NCI-H226 (cell line): ENCODE measurements at places on chromosomes 12 and 14.
A peak's percentile ranks its signal among the peaks of the same experiment; 100 is the strongest.

- DNase-seq: no peak
These were observed 393.4 kb upstream of the SEL1L start for GRCh38 chr14:81927070-81927469.

GRCh38 chr12:6288235-6288634, 22.2 kb upstream of the PLEKHG6 start:
- no peak for DNase-seq

DNA sequence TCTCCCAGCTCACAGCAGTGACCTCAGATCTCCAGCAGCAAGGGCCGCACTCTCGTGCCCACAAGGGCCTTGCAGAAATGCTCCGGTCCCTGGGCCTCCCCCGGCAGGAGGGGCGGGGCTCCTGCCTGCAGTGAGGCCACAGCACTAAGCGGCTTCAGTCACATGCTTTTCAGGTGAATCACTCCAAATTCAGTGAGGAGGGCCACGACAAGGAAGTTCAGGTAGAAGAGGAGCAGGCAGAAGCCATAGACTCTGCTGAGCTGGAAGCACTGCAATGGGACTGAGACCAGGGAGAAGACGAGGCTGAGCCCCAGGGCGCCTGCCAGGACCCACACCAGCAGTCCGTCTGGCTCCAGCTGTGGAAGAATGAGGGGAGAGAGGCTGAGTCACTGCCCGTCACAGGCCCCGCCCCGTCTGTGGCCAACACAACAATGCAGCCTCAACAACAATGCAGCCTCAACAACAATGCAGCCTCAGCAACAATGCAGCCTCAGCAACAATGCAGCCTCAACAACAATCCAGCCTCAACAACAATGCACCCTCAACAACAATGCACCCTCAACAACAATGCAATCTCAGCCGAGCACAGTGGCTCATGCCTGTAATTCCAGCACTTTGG, 35.2 kb downstream of the SLC8B1 start:
- peak; percentile 78 for DNase-seq

DNA sequence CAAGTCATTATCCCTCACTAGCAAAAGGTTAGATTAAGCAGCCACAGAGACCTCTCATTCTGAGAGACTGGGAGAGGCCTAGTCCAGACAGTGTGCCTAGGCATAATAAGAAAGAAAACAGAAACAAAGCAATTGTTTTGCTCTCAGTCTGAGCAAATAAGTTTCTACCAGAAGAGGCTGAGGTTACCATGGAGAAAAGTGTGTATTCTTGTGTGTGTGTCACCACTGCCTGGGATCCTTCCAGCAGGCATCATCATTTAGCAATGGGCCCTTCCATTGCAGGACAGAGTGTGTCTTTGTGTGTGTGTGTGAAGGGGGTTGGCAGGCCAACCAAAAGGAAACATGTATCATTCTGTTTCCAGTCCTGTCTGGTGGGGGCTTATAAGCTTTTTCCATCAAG, 3.7 kb downstream of the EFS start:
- no peak for DNase-seq

- no peak for DNase-seq
These were observed 144.8 kb upstream of the PTPRQ start for GRCh38 chr12:80299219-80299618.

GRCh38 chr12:72282721-72283120, 10.6 kb downstream of the TRHDE start:
- DNase-seq: peak; percentile 33

DNA sequence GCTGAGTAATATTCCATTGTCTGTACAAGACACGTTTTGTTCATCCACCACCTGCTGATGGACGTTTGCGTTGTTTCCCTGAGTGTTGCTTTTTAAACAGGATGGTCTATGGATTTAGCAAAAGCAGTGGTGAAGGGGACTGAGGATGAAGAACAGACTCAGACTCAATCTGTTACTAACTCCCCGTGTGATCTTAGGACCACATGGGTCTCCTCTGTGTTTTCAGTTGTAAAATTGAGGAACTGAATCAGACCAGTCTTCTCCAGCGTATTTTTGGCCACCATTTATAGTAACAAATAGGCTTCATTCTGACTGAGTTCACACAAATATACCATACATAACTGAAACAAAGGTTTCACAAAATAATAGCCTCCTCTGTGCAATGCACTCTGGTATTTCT, 85.6 kb downstream of the FOXN3 start:
- DNase-seq: no peak

DNA sequence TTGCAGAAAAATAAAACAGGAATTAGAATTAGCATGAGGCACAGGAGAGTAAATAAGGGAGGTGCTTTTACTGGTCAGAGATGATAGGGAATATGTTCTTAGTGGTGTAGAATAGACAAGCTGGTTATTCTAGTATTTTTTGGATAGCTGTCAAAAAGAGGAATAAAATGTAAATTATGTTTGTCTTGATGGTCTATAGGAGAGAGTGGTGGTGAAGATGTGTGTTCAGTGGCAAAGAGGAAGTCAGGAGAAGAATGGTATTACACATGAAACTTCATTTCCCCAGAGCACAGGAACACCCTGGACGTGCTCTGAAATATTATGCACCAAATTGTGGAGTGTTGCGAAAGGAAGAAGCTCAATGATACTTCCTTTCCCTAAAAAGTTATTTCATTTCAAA, 27.8 kb downstream of the MUCL1 start:
- DNase-seq: no peak

DNA sequence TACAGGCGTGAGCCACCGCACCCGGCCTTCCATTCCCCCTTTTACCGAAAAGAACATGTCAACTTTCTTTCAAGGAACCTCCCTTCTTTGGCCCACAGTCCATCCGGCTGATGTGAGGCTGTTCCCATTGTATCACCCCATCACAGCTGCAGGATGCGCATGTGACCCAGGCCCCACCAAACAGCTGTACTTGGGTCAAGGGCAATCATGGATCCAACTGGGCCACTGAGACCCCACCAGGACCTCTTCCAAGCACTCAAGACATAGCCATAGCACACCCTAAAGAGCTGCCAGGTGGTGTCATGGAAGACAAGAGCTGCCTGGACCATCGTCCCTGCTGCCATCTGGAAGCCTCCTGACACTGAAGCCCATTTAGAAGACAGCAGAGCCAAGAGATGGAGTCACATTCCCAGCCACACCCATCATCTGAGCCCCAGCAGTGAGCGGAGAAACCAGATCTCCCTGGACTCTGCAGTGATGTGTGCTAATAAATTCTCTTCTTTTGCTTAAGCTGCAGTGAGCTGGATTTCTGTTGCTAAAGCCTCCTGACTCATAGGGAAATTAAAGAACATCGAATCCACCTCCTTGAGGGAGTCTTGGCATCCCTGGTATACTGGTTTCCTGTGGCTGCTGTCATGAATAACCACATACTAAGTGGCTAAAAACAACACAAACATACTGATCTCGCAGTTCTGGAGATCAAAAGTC, 105.6 kb downstream of the KSR2 start:
- no peak for DNase-seq

DNA sequence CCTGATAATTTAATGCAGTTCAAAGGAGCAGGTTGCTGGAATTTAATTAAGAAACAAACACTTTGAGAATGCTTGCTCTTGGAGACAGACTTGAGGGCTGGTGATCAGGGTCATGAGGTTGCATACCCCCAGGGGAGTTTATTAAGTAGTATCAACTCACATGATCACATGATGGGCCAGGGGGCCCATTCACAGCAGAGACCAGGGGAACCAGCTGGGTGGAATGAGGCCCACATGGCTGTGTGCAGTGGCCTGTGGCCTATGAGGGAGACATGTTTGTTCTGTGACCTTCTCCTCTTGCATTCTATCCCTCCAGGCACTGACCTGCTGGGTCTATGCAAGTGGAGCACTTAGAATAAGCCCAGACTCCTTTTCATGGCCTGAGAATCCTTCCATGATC, 266.6 kb upstream of the PWP1 start:
- DNase-seq: no peak

- DNase-seq: peak; percentile 96
These were observed at the start of gene CHFR for GRCh38 chr12:132887513-132888351. Gene CHFR, minus strand, starts transcription at chr12:132887605. Its CDS starts 277 bp downstream, at chr12:132887328.

- DNase-seq: no peak
These were observed 31.7 kb downstream of the MARK3 start for GRCh38 chr14:103416916-103417315.

GRCh38 chr12:53806721-53807120, 54.9 kb upstream of the CISTR start:
- DNase-seq: no peak

DNA sequence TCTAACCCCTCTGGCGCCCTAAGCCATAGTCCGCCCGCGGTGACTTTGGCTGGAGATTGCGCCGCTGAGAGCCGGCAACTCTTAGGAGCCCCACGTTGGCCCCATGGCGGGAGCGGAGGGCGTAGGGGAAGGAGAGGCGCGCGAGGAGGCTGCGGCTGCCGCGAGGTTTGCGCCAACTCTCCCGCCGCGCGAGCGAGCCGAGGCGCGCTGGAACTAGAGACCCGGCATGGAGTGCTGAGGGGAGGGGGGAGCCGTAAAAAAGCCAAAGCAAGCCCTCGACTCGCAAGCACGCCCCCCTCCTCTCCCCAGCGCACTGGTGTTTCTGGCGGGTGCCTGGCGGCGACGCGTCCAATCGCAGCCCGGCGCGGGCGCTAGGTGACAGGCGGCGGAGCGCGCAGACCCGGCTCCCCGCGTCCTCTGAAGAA, at the start of gene SYT10:
Gene SYT10, minus strand, starts transcription at position 233 of the 425 bp plus-strand sequence. CDS start 297 bp downstream, outside the sequence.
- peak; percentile 25 for DNase-seq

DNA sequence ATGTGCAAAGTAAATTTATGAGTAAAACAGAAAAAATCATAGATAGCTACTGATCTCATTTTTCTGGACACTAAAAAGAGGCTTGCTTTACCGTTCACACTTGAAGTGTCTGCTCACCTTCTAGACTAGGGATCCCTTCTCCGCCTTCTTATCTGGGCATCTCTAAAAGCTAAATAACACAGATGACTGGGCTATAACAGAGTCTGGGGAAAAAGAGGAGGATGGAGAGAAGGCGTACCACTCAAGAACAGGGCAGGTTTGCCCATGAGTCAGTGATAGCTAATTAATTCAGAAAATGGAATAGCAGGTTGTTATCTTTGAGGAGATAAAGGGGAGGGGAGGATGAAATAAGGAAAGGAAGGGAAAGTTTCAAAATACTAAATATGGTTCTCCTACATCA, 185.3 kb downstream of the MED13L start:
- DNase-seq: no peak

GRCh38 chr12:43307126-43307525, 244.9 kb downstream of the ADAMTS20 start:
- no peak for DNase-seq

DNA sequence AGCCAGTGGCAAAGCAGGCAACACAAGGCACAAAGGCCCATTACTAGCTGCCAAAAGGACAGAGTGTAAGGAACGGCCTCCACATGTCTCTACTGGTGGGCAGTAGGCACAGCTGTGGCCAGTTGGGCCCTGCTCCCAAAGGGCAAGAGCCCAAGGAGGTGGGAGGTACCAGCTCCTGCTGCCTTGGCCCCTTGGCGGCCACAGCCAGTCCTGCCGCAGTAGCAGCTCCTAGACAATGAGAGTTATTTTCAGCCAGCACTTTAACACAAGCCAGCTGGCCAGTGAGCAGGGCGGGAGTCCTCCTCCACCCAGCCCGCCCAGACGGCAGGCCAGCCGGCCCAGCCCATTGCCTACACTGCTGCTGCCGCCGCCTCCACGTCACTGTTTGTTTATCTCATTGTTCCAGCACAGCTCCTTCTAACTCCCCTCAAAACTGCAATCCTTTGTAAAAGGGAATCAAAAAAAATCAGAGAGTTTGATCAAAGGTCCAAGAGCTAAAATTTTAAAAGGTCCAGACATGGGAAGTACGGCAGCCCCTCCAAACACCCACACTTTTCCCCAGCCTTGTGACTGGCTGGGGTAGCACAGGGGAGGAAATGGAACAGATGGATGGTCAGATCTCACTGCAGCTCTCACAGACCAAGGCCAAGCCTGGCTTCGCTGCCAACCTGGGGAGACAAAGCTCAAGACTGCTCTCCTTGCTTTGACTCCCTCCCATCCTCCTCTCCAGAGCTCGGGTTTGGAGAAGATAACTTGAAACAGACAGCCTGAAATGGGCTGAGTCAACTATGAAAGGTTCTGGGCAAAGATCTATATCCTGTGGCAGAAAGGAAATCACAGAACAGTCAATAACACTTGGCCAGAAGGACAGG, 33.5 kb downstream of the FMNL3 start:
- DNase-seq: no peak

- no peak for DNase-seq
These were observed 28.5 kb downstream of the PAH start for GRCh38 chr12:102888511-102888910.
